ENCODE measurements at places on chromosomes 5 and 9.

- DNase-seq = no peak
Measured at GRCh38 chr5:131462454-131462853, 172.6 kb downstream of the RAPGEF6 start.

DNA sequence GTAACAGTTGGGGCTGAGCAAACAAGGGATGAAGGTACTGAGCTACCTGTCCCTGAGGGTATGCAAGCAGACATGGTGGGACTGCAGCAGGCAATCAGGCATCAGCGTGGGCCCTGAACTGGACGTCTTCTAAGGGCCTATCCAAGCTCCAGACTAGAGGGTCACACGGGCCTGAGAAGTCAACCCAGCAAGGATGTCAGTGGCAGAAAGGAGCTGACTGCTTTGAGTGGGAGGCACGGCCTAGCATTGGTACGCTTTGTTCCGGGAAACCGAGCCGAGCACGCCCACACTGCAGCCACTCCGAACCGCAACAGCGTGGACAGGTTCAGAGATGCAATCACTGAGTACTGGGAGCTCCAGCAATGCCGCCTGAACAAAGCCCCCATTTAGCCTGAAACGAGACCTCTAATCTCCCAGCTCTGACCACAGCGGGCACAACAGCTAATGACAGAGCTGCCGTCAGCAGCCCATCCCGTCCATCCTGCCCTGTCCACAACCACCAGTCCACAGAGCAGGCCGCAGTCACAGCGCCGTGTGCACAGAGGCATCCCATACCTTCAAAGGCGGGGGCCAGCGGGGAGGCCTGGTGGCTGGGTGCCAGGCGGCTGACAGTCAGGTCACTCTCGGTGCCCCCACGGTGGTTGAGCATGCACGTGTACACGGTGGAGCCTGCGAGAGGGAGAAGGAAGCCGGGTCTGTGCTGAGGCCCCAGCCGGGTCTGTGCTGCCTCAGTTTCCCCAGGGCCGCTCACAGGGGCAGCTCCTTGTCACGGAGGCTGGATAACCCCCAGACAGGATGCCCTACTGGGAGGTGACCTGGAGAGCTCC, 44.2 kb downstream of the SARDH start:
- DNase-seq = no peak

GRCh38 chr5:21574961-21575360, 1278.2 kb downstream of the CDH12 start:
- DNase-seq = no peak

GRCh38 chr5:162573758-162574157, 506.2 kb downstream of the GABRG2 start:
- no peak for DNase-seq

- no peak for DNase-seq
Measured at GRCh38 chr9:14061936-14062585, 251.9 kb downstream of the NFIB start.

GRCh38 chr5:105616599-105616998, 2054.0 kb upstream of the NUDT12 start:
- no peak for DNase-seq

DNA sequence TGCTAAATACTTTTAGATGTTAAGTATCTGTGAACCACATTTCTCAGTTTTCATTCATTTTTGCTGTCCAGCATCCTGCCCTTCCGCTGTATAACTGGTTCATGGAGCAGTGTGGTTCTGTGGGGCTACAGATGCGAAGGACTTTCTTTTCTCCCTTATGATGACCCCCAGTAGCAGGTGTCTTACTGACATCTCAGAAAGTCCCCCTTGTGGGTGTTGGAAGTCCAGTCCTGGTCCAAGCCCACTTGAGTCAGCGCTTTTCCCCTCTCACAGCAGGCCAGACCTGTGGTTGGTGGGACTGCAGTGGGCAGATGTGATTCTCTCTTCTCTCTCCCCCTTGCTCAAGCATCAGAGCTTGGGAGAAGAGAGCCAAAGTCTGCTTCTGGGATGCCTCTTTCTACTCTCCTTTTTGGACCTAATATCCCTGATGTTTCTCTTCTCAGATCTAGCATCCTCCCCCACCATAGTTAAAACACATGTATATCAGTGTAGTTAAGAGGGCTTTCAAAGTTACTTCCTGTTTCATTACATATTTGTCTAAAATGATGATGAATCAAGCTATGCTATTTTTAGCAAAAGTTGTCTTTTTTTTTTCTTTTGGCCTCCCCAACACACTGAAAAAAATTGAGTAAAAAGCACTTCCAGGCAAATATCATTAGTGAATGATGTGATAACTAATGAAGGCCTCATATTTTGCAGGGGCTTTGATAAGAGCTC, 119.5 kb upstream of the ZNF618 start:
- DNase-seq = no peak

DNA sequence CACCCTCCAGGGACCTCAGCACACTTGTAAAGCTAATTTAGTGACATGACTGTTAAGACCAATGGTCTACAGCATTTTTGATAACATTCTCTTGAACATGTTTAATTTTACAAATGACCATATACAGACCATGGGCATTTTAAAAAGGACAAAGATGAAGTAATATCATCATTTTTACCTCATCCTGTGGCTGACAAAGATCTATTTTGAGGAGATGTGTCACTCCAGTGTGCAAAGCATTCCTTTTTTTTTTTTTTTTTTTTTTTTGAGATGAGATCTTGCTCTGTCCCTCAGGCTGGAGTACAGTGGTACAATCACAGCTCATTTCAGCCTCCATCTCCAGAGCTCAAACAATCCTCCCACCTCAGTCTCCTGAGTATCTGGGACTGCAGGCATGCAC, 118.2 kb upstream of the TBC1D2 start:
- no peak for DNase-seq

- DNase-seq = no peak
Measured at GRCh38 chr9:28668158-28668557, 1094.9 kb upstream of the C9orf72 start.

DNA sequence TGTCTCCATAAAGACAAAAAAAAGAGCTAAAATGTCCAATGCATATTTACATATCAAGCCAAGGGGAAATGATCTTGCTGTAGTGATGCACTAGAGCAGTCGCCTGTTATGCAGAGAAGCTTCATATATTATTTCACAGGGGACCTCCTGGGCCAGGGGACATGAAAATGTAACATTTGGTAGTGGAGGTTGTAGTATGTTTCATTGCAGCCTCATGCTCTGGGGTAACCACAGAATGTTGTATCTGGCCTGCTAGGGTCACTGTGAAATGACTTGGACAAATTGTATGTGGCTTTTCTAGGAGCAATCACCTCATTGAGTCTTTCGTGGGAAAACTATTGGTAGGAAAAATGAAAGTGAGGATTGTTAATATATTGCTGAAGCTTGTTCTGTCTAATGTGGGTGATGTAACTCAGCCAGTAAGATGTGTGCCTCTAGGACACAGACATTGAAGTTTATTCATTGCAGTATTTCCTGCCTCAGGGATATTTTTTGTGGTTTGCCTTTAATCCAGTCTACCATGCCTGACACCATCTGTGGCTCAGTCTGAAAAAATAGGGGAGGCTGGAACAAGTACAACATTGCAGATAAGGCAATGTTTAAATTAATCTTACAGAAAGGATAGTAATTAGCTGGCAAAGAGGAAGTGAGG, 430.8 kb upstream of the TNC start:
- no peak for DNase-seq

GRCh38 chr5:145591578-145591977, 243.6 kb downstream of the PRELID2 start:
- no peak for DNase-seq

GRCh38 chr9:35728041-35728971, 3.7 kb downstream of the TLN1 start:
- DNase-seq = no peak

DNA sequence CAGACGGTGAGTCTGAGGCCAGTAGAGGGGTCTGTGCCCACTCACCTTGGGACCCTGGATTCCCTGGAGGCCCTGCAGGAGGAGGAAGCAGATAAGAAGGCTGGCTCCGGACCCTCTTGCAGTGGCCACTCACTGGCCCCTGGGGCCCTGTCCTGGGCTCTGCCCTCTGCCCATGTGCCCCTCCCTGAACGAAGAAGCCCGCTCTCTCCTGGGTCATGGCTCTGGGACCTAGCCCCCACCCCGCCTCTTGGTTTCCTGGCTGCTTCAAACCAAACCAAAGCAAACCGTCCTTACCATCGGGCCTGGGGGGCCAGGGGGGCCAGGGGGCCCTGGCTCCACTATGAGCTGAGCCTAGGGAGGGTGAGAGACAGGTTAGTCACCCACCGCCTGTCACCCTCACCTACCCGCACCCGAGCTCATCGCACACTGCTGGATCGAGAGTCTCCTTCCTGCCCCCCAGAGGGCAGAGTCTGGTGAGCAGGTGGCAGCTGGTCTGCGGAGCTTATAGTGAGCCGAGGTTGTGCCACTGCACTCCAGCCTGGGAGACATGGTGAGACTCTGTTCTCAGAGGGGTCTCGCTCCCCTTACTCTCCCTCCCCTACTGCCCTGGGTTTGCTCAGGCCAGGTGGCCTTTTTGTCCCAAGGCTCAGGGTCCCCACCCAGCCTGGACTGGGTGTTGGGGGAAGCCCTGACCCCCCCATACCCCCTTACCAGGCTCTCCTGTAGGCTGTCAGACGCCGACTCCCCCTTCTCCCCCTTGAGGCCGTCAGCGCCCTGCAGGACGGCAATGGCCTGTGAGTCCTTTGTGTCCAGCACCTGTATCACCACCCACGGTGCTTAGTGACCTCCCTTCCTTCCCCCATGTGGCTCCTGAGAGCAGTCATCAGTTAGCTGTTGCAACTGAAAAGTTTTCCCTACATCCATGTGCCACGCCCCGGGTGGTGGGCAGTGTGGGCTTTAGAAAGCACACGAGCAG, 15.2 kb upstream of the PHYKPL start:
- DNase-seq = no peak

DNA sequence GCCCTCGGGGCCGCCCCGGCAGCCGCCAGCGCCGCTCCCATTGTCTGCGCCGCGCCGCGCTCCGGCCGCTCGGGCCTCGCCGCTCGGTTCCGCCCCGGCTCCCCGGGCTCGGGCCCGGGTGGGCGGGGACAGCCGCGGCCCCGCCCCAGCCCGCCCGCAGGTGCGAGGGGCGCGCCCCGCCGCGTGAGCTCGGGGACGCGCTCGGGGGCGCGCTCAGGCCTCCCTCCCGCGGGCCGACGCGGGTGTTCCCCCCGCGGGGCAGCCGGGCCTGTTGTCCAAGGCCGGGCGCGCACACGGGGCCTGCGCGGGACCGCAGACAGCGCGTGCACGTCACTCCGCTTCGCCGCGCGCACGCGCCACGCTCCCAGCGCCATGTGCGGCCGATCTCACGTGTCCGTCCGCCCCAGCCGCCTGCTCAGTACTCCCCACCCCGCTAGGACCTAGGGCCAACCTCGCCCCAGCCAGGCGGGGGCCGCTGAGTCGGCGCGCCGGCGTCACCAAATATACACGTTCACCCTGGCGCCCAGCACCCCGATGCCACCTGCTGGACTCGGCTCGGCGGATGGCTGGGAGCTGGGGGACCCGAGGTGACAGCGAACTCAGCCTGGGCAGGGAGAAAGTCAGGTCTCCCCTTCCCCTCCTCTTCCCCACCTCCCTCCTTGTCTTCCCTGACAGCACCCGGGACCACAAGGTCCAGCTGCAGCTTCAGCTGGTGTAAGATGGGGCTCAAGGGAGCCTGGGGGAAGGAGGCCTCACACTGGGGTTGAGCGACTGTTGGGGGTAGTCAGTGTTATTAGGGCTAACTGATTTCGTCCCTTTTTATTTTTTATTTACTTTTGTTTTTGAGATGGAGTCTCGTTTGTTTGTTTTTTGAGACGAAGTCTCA, 14.3 kb downstream of the GBGT1 start:
- peak; percentile 47 for DNase-seq

DNA sequence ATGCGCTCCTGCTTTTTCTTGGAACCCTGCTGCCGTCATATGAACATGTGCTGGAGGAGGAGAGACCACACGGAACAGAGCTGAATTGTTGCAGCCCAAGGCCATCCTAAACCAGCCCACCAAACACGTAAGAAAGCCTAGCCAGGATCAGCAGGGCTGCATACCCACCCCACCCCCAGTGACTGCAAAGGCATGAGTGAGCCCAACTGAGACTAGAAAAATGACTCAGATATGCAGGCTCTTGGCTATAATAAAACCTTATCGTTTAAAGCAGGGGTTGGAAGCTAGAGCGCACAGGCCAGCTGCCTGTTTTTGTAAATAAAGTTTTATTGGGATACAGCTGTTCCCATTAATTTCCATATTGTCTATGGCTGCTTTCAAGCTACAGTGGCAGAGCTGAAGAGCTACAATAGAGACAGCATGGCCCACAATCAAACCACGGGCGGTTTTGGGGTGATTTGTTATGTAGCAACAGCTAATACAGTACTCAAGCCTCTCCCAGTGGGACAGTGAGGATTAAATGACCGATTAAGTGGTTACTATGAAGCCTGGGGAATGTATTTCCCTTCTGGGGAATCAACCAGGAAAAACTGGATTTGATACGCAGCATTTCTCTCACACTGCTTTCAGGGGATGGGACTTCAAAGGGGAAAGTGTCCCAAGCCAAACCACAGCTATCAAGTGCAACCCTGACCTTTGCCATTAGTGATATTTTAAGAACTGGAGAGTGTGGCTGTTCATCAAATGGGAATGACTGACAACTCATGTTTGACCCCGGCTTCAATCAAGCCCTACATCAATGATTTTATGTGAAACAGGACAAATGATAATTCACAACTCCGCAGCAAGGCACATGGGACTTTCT, 6.3 kb downstream of the SHB start:
- no peak for DNase-seq

GRCh38 chr5:152501294-152501693, 96.2 kb upstream of the NMUR2 start:
- no peak for DNase-seq

DNA sequence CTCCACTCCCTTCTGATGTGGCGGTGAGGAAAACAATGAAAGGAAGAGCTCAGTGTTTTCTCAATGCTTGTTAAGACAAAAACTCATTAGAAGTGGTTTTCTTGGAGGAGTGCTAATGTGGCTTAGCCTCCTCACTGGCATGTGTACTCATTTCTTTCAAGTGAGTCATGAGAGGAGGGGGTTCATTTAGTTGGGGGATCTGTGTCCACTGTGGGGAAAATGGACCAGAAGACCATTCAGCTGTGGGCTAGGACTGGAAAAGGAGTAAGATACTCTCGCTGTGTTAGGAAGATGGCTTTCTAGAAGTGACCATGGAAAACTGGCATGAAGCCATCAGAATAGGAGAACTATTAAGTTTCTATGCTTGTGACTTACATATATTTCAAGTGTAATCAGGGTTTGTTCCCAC, 23.5 kb downstream of the KLF9 start:
- DNase-seq = no peak

DNA sequence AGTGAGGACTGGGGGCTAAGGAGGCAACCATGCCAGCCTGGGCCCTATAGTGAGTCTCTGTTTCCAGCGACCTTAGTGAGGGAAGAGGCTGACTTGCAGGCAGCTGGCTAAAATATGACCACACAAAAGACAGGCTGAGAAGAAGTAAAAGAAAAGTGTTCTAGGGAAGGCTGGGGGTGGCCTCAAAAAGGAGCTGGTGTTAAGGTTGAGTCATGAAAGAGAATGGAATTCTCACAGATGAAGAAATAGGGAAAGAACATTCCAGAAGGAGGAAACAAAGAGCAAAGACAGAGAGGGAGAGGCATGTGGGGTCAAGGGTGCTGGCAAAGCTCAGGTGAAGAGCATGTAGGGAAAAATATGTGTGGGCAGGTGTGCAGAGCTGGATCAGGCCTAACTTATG, 302.7 kb upstream of the RFX3 start:
- DNase-seq = no peak

- peak; percentile 79 for DNase-seq
Measured at GRCh38 chr9:13447843-13448422, 168.4 kb upstream of the MPDZ start.

- no peak for DNase-seq
Measured at GRCh38 chr9:34233672-34234071, 54.8 kb downstream of the UBAP1 start.

Measured in NCI-H446 treated with DMSO at 0.1 percent for 48 hours (cell line).